ENCODE measurements at places on chromosomes 12 and 14. TPM values are rescaled to one million over a fixed set of nuclear protein-coding genes. Genes with fewer than 3 reads are reported as not detected.

- DNase-seq = no peak
Observed at GRCh38 chr14:78576437-78577166, 406.4 kb downstream of the NRXN3 start.

The SDR9C7 gene
- not detected for total RNA-seq

The PLEKHG7 gene
- not detected for total RNA-seq

DNA sequence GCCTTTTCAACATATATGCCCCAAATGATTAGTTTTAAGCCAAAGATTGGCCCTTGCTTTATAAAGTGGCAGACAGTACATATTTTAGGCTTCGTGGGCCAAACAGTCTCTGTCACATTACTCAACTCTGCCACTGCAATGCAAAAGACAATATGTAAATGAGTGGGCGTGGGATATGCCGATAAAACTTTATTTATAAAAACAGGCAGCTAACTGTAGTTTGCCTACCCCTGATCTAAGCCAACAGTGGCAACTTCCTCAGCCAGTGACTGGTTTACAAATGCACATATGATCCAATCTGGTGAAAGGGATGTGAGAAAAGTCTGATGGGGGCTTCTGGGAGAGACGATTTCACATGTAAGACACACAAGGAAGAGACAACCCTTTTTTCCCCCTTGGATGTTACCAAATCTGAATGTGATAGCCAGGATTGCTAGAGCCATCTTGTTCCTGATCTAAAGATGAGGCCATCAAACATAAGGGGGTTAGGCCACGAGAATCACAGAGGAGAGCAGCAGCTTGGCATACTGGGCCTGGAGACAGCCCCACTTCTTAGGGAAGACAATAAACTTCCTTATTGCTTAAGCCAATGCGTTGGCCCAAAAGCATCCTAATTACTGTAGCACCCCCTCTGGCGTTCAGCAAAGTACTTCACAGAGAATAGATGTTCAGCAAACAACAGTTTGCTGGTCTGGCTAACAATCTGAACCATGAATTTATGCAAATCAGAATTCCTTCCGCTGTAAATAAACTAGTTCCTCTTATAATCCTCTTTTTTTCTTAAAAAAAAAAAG, 75.2 kb upstream of the TMCC3 start:
- no peak for DNase-seq

The RPGRIP1 gene
- total RNA-seq = 0.30 TPM

The OASL gene
- total RNA-seq = 0.25 TPM

- no peak for DNase-seq
Observed at GRCh38 chr14:33414041-33414440, 475.4 kb downstream of the NPAS3 start.

DNA sequence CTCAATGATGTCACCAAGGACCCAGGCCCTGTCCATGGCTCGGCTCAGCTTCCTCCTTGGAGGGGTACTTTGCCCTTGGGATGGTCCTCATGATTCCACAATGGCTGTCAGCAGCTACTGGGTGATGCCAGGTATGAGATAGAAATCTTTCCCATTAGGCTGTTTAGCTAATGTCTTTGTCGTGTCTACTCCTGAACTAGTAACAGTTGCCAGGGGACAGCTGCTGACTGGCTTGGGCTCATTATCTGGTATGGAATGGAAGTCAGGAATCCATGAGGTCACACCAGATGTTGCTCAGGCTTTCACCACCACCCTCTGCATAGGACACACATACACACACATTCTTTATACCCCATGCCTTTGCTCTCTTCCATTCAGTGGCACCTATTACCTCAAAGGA, 9.2 kb downstream of the PRPH start:
- DNase-seq = no peak

The GPR65 gene
- 0.25 TPM for total RNA-seq

DNA sequence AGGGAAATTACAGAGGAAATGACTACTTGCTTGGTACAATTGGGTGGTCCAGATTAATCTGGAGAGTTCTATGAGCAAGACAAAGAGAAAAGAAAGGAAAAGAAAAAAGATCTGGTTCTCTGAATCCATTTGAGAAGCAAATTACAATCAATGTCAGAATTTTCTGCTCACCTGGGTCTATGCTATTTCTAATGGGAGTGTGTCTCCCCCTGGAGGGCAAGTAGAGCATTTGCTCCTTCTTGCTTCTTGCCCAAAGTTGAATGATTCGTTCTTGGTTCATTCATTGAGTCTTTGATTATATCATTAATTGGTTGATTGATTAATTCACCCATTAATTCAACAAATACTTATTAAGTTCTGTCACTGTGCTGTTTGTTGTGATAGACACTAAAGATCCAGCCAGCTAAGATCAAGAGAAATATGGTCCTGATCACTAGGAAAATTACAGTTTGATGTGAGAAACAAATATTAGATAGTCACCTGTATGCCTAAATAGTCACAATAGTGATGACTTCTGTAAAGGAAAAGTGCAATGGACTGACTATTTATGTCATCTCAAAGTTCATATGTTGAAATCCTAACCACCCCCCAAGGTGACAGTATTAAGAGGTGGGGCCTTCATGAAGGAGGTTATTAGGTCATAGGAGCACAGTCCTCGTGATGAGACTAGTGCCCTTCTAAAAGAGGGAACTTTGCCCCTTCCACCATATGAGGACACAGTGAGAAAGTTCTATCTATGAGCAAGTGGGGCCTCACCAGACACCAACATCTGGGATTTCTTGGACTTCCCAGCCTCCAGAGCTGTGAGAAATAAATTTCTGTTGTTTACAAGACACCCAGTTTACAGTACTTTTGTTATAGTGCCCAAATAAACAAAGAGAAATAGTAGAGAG, 8.0 kb upstream of the ASB8 start:
- no peak for DNase-seq

The DLGAP5 gene
- 0.14 TPM for total RNA-seq

The SRRM4 gene
- 0.19 TPM for total RNA-seq

- no peak for DNase-seq
Observed at GRCh38 chr12:54388237-54389133, 4.0 kb upstream of the ZNF385A start.

The HPD gene
- total RNA-seq = 1.3 TPM

GRCh38 chr14:75016815-75017214, 14.1 kb downstream of the EIF2B2 start:
- DNase-seq = no peak

The TRPV4 gene
- 0.33 TPM for total RNA-seq

The CCNT1 gene
- 18.4 TPM for total RNA-seq

- no peak for DNase-seq
Observed at GRCh38 chr12:79164890-79165289, 300.3 kb downstream of the SYT1 start.

The LRCOL1 gene
- not detected for total RNA-seq

GRCh38 chr14:98130691-98131090, 1141.3 kb downstream of the BCL11B start:
- no peak for DNase-seq

DNA sequence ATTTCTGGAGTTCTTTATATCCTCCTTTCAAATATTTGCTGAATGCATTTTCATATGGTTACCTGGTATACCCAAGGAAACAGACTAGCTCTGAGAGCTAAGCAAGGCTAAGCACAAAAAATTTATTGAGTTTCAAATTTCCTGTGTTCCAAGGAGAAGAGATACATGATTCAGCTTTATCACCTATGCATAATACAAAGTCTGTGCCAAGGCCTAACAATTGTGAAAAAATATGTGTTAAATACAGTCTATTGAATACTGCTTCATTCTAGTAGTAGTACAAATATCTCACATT, 103.7 kb upstream of the LGR5 start:
- DNase-seq = no peak

GRCh38 chr12:15726027-15726877, 62.9 kb downstream of the EPS8 start:
- no peak for DNase-seq

DNA sequence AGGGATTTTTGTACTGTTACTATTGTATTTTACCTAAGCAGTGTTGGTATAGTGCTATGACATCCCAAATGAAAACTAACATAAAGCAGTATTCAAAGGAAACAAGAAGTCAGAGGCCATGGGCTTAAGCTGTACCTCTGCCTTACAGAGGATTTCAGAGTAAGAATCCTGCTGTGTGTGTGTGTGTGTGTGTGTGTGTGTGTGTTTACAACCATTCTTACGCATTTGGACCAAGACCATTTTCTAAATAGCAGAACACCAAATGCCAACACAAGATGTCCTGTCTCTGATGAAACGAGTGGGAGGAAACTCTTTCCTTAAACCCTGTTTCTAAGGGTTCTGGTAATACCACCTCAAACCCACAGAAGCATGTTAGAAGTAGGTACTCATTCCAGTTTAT, 64.4 kb downstream of the PPP1R36 start:
- DNase-seq = no peak

DNA sequence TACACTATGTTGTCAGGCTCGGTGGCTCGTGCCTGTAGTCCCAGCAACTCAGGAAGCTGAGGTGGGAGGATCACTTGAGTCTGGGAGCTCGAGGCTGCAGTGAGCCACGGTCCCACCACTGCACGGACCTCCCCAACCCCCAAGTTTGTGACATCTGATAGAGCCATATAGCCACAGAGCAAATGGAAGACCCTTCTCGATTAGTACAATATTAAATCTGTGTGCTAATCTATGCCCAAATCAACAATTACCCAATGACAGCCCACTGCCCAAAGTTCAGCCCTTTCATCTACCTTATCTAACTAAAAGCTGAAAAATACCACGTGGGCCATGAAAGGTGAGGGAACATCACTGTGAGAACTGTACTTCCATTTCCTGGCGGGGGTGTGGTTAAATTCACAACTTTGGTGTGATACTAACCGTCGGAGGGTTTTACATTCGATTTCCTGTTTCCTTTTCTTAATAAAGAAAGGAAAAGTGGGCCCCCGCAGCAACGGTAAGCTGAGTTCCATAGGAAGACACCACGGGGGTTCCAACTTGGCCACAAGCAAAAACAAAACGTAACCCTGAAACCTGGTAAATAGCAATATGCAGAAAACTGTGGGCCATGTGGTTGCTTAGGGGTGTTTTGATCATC, 31.2 kb upstream of the FOS start:
- no peak for DNase-seq

- no peak for DNase-seq
Observed at GRCh38 chr12:58920961-58921861, 907 bp upstream of the LRIG3 start.

The TAS2R8 gene
- not detected for total RNA-seq

The RNASE12 gene
- total RNA-seq = not detected

- DNase-seq = no peak
Observed at GRCh38 chr14:73977896-73978295, 27.8 kb downstream of the COQ6 start.

DNA sequence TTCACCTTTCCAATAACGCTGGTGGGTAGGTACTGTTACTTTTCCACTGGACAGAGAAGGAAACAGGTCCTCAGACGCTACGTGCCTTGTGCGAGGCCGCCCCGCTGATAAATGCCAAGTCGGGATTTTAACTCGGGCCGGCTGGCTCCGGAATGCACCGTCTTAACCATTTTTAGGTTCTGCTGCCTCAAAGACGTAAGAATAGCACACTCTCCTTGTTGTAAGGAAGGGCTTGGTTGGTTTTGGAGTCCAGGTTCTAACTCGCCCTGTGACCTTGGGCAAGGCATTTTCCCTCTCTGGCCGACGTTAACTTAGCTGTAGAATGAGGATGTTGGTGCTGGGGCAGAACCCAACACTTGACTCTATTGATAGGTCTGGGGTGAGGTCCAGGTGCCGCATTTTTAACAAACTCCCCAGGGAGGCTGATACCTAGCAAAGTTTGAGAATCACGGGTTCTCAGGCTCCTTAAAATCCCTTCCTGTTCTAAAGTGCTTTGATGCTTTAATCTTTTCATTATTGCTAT, 814 bp downstream of the ANKRD13A start:
- no peak for DNase-seq

GRCh38 chr12:25644979-25645378, 91.9 kb upstream of the LMNTD1 start:
- DNase-seq = no peak

GRCh38 chr14:74519316-74520074, 25.9 kb downstream of the ISCA2 start:
- no peak for DNase-seq

The YAF2 gene
- 88.1 TPM for total RNA-seq

- DNase-seq = no peak
Observed at GRCh38 chr12:111842556-111843396, 748 bp downstream of the MAPKAPK5 start.

DNA sequence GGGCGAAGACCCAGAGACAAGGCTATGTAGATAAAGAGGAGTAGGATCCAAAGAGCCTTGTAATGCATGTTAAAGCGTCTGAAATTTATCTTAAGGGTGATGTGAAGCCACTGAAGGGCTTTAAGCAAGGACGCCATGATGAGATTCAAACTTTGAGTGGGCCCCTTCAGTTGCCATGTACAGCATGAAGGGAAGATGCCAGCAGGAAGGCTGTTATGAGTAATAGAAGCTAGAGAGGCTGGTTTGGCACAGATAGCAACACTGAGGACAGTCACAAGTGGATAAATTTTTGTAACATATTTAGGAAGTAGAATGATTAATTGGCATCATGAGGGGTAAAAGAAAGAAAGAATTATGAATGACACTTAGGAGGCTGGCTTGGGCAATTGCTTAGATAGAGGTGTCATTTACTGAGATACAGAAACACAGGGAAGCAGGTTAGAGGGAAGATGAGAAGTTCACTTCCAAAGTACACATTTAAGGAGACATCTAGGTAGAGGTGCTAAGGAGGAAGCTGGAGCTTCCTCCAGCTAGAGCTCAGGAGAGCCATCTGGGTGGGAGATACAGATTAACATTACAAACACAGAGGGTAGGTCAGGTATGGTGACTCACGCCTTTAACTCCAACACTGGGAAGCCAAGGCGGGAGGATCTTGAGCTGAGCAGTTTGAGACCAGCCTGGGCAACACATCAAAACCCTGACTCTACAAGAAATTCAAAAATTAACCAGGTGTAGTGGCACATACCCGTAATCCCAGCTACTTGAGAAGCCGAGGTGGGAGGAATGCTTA, 13.7 kb downstream of the ATG2B start:
- DNase-seq = no peak

GRCh38 chr14:64549791-64550620, at the start of gene PPP1R36:
Gene PPP1R36 (plus strand): TSS chr14:64549961. CDS start chr14:64549998, 37 bp downstream.
- DNase-seq = peak; percentile 34

- DNase-seq = no peak
Observed at GRCh38 chr12:107225635-107226034, 132.3 kb upstream of the CRY1 start.

- no peak for DNase-seq
Observed at GRCh38 chr12:92503971-92504593, 198.7 kb upstream of the PLEKHG7 start.

GRCh38 chr14:35046751-35047536, 872 bp downstream of the FAM177A1 start:
- no peak for DNase-seq

The ATP23 gene
- total RNA-seq = 7.4 TPM

GRCh38 chr12:50825372-50825838, 17.3 kb upstream of the TMPRSS12 start:
- no peak for DNase-seq

The KRT78 gene
- total RNA-seq = not detected

Measured in left ventricle myocardium inferior (tissue), 1 donor.